Prostate gland (tissue), 2 donors: ENCODE measurements at places on chromosomes 5 and 9.

DNA sequence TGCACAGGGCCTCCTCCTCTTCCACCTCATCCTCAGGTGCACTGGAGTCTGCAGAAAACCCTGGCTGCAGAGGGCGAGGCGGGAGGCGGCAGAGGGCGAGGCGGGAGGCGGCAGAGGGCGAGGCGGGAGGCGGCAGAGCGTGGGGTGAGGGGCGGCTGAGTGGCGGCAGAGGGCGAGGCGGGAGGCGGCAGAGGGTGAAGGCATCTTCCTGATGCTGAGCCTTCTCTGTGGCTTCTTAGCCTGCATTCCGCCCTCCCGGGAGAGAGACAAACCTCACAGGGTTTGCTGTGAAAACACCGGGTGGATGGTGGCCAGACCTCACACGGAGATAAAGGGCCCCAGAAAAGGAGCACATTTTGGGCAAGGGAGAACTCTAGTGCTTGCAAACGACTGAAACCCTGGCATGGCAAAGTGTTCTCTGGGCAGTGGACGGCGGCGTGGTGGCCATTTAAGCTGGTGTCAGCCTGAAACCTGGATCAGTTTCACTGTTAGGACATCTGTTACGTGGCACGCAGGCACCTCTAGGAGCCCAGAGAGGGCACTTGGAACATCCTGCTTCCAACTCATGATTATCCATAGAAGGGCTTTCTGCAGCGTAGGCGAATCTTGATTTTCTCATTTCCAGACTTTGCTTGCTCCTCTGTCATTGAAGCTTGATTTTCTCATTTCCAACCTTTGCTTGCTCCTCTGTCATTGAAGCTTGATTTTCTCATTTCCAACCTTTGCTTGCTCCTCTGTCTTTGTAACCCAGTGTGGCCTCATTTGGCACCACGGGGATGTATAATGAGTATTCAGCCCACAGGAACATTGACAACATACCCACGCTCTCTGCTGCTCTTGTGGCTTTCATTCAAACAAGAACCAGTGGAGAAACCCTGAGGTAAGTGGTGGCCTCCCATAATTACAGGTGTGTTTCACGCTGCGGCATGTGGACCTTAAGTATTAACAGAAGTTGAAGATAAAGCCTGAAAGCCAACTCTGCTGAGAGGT, 16.3 kb upstream of the PLEKHG4B start:
- DNase-seq, result no peak

DNA sequence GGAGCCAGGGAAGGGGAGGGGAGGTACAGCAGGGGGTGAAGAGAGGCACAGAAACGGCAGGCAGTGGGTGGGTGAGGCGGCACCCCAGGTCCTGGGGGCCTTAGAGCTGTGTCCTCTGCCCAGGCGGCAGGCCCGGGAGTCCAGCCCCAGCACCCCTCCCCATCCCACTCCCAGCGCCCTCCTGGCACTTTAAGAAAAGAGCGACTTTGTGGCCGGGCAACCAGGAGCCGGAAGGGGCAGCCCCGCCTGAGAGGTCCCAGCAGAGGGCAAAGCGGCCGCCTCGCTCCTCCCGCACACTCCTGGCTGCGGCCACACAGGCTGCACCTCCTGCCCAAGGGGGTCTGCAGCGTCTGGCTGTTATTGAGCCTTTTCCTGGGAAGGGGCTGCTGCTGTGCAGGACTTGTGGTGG, 42.6 kb downstream of the NACC2 start:
- DNase-seq, result no peak

DNA sequence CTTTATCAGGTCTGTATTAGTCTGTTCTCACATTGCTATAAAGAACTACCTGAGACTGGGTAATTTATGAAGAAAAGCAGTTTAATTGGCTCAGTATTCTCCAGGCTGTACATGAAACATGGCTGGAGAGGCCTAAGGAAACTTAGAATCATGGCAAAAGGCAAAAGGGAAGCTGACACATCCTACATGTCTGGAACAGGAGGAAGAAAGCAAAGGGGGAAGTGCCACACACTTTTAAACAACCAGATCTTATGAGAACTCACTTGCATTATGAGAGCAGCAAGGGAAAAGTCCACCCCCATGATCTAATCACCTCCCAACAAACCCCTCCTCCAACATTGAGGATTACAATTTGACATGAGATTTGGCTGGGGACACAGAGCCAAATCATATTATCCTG, 132.1 kb downstream of the PCSK1 start:
- DNase-seq, result no peak

DNA sequence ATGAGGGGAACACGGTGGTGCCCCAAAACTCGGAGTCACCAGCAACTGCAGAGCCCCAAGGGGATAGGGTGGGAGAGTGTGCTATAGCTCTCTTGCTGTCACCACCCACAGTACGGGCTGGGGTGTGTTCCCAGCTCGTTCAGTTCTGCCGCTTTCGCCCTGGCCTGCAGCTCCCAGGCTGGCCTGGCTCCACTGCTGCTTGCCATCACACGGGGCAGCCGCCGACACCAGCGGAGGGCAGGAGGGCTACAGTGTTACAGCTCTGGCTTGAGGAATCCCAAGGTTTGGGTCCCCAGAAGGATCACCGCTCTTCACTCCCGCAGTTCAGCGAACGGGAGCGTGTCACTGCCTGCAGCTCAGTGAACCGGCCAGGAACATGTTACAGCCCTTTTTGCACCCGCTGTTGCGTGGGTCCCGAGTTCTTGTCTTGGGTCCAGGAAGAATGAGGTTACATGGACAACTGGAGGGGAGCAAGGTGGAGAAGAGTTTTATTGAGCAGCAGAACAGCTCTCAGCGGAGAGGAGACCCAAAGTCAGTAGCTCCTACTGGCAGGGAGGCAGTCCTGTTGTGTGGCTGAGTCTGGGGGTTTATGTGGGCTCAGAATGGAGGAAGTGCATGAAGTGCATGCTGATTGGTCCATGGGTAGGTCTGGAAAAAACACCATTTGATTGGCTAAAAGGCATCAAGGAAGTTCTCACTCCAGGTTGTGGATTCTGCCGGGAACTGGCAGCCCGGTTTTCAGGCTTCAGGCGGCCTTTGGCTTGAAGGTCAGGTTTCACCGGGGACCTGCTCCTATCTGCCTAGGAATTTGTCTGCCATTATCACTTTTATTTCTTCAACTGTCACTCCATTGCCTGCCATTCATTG, 113.4 kb downstream of the EHMT1 start:
- no peak for DNase-seq

- no peak for DNase-seq
Measured at GRCh38 chr5:90476391-90476790, 1.7 kb downstream of the POLR3G start.
